Cerebellar nuclear complex (tissue), 1 donor: ENCODE measurements at places on chromosomes 5 and 9.

DNA sequence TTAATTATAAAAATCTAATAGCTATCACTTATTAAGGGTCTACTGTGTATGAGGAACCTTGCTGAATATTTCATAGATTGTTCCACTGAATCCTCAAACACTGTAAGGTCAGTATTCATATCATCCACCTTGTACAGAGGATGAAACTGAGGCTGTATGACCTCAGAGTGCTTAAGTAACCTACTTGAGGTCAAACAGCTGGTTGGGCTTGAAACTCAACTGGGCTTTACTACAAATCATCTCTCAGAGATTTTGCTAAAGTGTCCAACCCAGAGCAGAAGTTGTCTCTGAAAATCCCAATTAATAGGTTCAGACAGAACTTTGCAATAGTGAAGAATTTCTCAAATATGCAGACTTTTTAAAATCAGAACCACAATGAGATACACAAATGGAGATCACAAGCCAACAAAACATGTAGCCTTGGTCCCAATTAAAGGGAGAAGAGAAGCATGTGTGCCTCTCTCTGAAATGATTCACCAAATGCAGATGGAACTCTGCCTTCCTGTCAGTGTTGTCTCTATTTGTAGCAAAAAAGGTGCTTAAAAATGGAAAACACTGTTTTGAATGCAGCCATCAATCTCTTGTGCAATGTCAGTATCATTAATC lies 131.4 kb downstream of the FAM114A2 start:
- DNase-seq, result no peak

GRCh38 chr9:31302620-31303418 lies 1081.6 kb upstream of the ACO1 start:
- no peak for DNase-seq

- no peak for DNase-seq
These were observed 19.1 kb downstream of the HMCN2 start for GRCh38 chr9:130284690-130285089.

- DNase-seq, result no peak
These were observed 16.7 kb downstream of the SLC25A25 start for GRCh38 chr9:128084746-128085145.

DNA sequence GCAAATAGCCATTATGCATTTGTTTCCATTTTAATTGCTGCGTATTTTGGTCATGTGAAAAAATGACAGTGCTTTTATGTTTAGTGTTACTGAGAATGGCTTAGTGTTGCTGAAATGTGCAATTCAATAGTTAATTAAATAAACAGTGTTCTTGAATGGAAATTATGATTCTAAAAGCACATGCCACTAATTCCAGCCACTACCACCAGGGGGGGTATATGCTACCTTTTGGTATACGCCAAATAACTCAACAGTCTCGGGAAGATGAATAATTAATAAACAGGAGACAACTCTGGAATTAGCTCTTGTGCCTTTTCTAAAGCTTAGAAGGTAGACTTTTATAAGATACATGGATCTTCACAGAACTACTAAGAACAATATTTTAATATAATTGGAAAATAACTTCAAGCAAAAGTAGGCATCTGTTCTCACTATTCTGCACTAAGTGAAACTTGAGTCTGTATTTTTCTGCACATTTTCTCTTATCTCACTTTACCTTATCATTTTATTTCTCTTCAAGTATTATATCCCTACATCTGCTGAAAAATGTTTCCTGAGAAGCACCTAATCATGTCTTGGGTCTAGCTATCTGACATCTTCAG lies 83.5 kb upstream of the MINAR2 start:
- no peak for DNase-seq

DNA sequence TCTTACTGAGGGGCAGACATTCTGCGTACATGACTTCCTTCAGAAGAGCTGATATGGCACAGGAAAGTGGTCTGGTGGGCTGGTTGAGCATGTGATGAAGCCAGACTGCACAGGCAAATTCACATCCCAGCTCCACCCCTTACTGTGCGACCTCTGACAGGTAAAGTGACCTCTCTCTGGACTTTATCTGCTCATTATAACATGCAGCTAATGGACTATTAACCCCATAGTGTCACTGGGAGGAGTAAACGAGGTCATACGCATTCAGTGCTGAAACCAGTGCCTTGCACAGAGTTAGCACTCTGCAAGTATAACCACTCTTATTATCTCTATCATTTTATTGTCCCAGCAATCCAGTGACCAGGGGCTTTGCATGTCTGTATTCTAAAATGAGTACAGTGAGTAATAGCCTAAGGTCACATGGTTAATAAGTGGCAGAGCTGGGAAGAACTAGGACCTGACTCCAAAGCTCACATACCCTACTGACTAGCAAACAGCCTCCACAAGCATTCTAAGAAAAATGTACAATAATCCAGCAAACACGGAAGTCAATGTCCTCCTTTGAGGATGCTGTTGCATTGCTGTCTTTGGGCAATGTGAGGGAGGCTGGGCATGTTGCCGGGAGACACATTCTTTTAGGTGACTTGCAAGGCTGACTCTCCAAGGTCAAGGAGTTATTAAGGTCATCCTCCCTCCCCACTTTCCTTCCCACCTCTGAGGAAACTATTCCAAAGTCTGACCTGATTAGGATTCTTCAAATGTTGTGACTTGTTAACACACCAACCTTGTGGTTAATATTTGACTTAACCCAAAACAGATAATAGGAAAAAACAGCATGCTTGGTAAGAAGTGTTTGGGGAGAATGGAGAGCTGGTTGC lies 19.0 kb downstream of the GLRX start:
- no peak for DNase-seq

DNA sequence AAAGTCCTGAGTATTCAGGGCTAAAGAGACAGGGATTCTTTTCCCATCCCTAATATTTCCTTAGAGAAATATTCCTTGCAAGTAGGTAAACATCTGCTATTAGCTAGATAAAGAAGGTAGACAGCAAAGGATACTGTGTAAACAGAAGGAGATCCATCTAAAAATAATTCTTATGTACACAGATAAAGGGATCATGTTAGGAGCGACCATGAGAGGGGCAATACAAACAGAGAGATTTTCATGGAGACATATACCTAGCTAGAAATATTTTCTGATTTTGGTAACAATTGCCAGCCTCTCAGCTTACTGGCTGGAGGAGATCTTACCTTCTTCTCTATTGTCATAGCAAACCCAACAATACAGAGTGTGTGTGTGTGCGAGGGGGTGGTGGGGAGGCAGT lies 184.6 kb upstream of the DMAC1 start:
- no peak for DNase-seq

GRCh38 chr9:85025638-85026037 lies 356.1 kb downstream of the NTRK2 start:
- no peak for DNase-seq

DNA sequence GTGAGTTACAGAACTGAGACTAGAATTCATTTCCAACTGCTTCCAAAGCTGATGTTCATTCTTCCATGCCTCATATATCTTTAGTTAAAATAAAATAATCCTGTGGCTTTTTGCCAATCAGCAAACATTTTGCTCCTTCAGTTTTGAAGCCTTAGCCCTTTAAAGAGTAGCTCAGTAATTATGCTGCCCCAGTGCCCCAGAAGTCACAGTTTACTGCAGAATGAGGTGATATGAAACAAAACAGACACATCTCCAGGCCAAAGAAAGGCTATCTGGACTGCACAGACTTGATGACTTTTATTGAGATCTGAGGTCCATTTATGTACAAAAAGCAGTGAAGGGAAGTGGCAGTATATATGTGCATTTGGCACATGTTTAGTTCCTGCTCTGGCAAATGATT lies 285.8 kb upstream of the ZNF462 start:
- DNase-seq, result no peak

GRCh38 chr5:81486711-81487110 lies 92.8 kb upstream of the ACOT12 start:
- DNase-seq, result no peak

DNA sequence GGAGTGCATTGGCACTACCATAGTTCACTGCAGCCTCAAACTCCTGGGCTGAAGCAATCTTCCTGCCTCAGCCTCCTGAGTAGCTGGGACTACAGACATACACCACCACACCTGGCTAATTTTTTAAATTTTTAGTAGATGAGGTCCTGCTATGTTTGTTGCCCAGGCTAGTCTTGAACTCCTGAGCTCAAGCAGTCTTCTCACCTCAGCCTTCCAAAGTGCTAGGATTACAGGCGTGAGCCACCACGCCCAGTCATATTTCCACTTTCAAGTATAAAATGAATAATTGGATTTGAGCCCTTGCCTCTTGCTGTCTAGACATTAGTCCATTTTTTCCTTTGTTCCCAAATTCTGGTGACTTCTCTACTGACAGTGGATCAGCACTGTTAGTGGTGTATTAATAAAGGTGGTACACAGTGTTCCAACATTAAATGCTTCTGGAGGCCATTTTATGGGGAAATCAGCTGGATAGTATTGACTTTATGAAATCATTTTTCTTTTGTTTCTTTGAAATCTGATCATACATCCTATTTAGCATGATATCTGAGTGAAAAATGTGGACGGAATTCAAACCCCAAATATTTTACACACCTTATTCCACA lies 15.9 kb downstream of the ATP6V0E1 start:
- DNase-seq, result no peak

- DNase-seq, result no peak
These were observed 1975.2 kb upstream of the C9orf72 start for GRCh38 chr9:29548436-29548835.

- no peak for DNase-seq
These were observed 95.4 kb downstream of the CAVIN4 start for GRCh38 chr9:100673249-100673648.

- DNase-seq, result no peak
These were observed 19.2 kb upstream of the FYB1 start for GRCh38 chr5:39238366-39239105.

- no peak for DNase-seq
These were observed 200.3 kb downstream of the TRPM3 start for GRCh38 chr9:70921136-70921535.

GRCh38 chr5:31880449-31880848 lies 241.5 kb downstream of the PDZD2 start:
- no peak for DNase-seq

DNA sequence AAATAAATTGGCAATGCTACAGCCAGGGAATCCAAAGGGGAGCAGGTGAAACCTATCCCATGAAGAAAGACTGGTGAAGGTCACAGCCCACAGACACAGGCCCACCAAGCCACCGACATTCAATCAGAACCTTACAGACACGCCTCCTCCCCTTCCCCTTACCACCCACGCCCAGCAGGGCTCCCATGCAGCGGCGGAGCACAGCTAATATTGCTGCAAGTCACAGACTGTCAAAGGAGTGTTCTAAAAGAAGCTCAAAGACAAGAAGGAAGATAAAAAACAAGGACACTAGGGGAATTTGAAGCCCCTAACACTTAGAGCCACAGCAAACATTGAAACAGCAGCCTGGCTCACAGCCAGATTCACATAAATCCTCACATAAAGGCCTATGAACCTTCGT lies 91.2 kb downstream of the MED10 start:
- no peak for DNase-seq

GRCh38 chr5:153624451-153624765 lies 133.9 kb downstream of the GRIA1 start:
- no peak for DNase-seq

- DNase-seq, result no peak
These were observed 49.5 kb downstream of the ST8SIA4 start for GRCh38 chr5:100853582-100853981.

DNA sequence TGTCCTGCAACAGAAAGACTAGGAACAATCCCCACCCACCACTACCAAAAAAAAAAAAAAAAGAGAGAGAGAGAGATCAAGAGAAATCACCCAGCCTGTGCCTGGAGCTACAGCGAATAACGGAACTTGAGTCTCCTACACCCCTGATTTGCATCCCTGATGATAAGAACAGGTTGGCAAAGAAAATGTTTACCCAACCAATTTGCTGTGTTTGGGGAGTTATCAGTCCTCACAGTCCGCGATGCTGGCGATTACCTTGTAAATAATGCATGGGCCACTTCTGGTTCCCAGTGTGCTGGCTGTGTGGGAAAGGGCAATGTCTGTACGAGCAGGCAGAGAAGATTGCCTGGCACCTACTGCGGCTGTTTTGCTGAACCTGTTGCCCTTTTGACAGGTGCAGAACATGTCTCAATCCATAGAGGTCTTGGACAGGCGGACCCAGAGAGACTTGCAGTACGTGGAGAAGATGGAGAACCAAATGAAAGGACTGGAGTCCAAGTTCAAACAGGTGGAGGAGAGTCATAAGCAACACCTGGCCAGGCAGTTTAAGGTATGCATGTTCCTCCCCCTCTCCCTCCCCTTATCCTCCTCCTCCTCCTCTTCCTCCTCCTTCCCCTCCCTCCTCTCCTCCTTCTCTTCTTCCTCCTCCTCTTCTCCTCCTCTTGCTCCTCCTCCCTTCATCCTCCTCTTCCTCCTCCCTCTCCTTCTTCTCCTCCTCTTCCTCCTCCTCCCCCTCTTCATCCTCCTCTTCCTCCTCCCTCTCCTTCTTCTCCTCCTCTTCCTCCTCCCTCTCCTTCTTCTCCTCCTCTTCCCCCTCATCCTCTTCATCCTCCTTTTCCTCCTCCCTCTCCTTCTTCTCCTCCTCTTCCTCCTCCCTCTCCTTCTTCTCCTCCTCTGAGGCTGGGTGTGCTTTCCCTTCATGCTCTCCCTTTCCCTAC lies 8.3 kb downstream of the OLFM1 start:
- no peak for DNase-seq

- no peak for DNase-seq
These were observed 346.9 kb downstream of the DEPDC1B start for GRCh38 chr5:60352992-60353599.

- DNase-seq, result no peak
These were observed 1.9 kb downstream of the FGF1 start for GRCh38 chr5:142683881-142684505.

DNA sequence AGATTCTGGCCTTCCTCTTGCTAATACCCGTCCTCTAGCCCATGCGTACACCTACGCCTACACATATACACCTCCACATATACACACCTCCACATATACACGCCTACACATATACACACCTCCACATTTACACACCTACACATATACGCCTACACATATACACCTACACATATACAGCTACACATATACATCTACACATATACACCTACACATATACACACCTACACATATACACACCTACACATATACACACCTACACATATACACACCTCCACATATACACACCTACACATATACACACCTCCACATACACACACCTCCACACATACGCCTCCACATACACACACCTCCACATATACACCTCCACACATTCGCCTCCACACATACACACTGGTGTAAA lies 27.2 kb downstream of the AK3 start:
- DNase-seq, result no peak

DNA sequence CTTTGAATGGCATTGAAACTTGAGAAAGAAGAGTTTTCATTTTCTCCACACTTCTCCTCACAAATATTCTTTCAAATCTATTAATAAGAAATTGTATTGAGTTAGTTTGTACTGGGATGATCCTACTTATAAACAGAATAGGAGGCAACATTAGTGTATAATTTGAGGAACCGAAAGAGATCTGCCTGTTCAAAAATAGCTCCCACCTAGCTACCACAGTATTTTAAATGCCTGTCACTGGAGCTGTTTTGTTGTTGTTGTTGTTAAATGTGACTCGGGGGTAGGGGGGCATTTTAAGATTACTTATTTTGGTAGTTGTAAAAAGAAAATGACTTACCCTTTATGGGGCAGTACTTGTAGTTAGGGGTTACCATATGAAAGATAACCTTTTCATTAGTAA lies 20.1 kb upstream of the HAPLN1 start:
- no peak for DNase-seq

- no peak for DNase-seq
These were observed 17.0 kb downstream of the FGFR4 start for GRCh38 chr5:177103523-177104253.

- DNase-seq, result no peak
These were observed 82.3 kb downstream of the DAPK1 start for GRCh38 chr9:87579781-87580541.

- no peak for DNase-seq
These were observed 1.3 kb downstream of the GNG10 start for GRCh38 chr9:111662576-111663300.

- no peak for DNase-seq
These were observed 49.6 kb downstream of the NSUN2 start for GRCh38 chr5:6583049-6583880.
